Activated CD4-positive, alpha-beta T cell treated with anti-CD3 and anti-CD28 coated beads, Interleukin-10, Interleukin-2, amounts not matched to agents 100 ng/mL and 50 ng/mL, durations not matched to agents 16 hours and 8 hours (primary cell): ENCODE measurements at places on chromosomes 11 and 22.
A peak's percentile ranks its signal among the peaks of the same experiment; 100 is the strongest.

DNA sequence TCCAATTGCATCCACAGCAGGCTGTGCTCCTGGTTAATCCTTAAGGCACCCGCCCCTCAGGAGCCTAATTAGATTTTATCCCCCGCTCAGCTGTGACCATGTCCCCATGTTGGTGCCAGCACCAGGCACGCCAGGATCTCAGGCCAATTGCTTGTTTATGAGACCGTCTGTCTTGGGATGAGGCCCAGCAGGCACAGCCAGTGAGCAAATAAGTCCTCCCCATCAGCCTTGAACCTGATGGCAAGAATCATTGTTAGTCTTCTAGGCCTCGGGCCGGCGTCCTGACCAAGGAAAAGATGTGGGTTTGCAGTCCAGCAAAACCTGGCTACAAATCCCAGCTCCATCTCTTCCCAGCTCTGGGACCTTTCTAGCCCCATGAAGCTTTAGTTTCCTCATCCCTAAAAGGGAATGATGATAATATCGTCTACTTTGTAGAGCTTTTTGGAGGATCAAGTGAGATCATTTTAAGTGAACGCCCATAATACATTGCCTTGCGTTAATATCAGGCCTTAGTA is 57.3 kb downstream of the TP53I11 start:
- no peak for DNase-seq

DNA sequence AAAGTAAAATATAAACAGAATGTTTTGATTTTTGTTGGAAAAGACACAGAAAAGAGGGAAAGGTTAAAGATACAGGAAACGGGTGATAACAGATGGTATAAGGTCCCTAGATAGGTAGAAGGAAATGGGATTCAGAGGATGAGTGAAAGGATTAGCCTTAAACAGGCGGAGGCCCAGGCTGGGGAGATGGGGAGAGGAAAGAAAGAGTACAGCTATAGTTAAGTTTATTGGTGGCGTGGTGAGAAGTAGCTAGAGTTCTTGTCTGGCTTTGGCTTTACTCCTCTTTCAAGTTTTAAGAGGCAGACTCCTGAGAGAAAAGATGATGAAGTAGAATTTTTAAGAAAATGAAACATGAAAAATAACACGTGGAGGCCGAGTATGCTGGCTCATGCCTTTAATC is 13.7 kb downstream of the ZBTB44 start:
- no peak for DNase-seq

DNA sequence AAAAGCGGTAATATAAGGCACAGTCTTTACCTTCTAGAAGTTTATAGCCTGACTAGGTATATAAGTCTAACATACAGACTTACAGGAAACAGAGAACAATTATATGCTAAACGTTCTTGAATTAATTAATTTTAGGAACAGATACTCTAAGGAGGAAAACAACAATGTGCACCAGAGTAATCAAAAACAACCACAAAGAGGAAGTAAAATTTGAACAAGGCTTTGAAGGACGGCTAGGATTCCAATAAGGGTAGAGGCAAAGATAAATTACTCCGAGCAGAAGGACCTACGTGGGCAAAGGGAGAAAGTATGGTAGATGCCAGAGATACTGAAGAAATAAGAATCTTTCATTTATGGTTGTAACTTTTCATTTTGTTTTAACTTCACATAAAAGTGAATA is 54.4 kb downstream of the ENTHD1 start:
- DNase-seq = no peak

- peak; percentile 11 for DNase-seq
Measured at GRCh38 chr11:9132203-9132878, 40.9 kb upstream of the SCUBE2 start.

DNA sequence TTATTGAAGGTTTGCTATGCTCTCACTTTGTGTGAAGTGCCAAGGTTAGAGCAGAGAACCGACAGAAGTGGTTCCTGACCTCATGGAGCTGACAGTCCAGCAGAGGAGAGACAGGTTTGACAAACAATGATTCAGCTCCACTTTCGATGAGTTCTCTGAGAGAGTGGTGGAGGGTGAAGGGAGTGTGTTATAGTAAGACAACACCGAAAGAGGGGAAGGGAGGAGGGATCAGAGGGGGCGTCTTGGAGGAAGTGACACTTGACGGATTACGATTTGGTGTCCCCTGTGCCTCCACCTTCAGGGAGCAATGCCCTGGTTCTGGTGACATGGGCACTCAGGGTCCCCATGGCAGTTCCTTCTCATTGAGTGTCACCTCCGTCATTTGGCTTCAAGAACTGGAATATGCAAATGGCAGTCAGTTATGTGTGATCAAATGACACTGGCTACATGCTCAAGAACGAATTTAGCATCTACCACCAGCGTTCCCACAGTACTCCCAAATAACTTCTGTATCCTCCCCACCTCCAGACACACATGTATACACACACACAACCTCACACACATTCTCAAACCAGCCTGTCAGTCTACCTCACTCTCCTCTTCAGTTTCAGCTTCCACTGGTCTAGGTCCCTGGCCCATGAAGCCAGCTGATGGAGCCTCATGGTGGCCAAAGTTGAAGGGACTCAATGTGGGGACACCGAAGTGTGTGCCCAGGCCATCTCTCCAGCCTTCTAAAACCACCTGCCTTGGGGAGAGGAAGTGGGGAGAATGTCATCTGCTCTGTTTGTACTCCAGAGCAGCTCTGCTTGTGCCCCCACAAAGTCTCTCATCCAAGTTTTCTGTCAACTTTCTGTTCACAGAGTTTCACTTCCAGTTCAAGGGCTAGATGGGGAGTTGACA is 31.4 kb upstream of the NUP160 start:
- no peak for DNase-seq

GRCh38 chr11:128871168-128871610 is 4.1 kb upstream of the KCNJ1 start:
- DNase-seq = no peak

DNA sequence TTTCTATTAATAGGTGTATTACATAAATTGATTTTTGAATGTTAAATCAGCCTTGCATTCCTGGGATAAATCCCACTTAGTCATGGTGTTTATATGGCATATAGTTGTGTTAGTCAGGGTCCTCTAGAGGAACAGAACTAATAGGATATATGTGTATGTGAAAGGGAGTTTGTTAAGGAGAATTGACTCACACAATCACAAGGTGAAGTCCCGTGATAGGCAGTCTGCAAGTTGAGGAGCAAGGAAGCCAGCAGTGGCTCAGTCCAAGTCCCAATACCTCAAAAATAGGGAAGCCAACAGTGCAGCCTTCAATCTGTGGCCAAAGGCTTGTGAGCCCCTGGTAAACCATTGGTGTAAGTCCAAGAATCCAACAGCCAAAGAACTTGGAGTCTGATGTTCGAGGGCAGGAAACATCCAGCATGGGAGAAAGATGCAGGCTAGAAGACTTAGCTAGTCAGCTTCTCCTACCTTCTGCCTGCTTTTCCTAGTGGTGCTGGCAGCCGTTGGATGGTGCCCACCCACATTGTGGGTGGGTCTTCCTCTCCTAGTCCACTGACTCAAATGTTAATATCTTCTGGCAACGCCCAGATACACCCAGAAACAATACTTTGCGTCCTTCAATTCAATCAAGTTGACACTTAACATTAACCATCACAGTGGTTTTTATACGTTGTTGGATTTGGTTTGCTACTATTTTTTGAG is 12.9 kb downstream of the SFI1 start:
- DNase-seq = no peak

DNA sequence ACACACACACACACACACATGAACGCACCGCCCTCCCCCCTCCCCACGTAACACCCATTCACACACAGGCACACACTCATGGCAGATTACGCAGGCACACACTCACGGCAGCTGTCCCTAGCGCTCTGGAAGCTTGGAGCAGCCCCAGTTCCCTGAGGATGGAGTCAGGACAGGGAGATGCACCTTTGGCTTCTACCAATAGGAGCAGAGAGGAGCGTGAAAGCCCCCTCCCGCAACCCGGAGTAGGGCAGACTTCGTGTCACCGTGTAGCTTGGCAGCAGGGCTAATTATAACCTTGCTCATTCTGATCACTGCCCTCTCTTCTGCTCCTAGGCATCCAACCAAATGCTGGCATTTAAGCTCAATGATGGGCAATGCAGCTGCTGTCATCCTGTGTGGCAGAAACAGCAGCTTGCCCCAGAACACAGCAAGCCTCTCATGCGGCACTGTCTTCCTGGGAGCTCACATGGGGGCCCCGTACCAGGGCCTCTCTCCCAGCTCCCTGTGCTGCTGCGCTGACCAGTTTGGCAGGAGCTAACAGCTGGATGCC is 31.9 kb downstream of the ANKK1 start:
- DNase-seq = no peak

DNA sequence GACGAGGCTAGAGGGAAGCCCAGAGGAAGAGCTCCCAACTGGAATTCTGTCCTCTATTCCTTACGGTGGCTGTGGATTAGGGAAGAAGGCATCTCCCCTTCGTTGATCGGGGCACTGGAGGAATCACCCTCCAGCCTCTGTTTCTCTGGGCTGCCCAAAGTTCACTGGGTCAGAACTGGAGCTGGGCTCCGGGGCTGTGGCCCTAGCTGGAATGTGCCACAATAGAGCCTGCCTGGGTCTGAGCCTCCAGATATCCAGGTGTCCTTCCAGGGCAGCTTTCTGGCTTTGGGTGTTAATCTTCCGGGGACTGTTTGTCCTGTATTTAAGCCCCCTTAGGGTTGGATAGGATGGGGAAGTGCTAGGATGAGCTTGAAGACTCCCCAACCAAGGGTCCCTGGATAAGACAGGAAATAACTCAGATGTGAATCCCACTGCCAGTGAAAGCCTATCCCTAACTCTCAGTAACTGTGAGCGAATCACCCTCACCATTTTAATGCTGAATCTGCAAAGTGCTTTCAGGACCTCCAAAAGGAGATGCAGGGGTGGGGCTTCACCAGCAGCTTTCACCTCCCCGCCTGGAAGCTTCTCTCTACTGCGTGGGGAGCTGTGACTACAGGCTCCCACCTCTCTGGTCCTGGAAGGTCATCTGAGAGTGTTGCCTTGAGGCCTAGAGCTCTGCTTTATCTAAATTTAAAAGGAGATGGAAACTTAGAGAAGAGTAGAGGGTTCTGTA is 9.5 kb downstream of the YPEL4 start:
- DNase-seq = no peak

- peak; percentile 30 for DNase-seq
Measured at GRCh38 chr11:121575250-121575962, 122.6 kb upstream of the SORL1-AS1 start.

- no peak for DNase-seq
Measured at GRCh38 chr22:49048591-49048990, 779.1 kb downstream of the BRD1 start.
